ENCODE measurements at places on chromosomes 6 and 20.
A peak's percentile ranks its signal among the peaks of the same experiment; 100 is the strongest.

DNA sequence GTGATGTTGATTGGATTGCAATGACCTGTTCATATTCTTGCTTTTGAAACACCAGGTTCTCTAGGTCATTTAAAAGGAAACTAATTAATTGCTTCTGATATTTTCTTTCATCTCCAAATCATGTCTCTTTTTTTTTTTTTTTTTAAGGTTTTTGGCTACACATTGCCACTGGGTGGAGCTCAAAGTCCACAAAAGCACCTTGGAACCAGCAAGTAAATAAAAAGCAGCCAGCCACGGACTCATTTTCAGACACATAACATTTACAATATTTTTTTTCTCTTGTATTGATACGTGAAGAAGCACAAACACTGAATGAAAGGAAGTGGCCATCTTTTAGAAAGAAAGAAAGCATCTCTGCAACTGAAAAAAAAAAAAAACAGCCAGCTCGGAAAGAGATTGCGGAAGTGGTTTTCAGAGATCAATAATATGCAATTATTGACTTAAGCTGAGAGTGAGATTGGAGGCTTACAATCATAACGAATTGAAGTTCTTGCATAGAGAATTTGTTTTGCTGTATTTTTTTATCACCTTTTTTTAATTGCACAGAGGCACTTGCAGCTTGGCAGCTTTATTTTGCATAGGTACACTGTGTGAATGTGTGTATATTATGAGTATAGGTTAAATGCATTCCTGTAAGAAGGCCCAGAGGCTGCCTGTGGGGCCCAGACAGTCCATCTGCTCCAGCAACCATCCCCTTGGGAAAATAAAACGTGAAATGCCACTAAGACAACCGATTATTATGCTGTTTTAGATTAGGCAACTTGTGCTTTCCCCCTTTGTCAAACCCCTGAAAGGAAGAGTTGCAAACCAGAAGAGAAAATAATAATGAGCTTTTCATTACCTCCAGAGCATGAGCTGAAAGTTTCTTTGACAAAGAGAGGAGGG is 28.2 kb downstream of the CGA start:
- DNase-seq = peak; percentile 57

DNA sequence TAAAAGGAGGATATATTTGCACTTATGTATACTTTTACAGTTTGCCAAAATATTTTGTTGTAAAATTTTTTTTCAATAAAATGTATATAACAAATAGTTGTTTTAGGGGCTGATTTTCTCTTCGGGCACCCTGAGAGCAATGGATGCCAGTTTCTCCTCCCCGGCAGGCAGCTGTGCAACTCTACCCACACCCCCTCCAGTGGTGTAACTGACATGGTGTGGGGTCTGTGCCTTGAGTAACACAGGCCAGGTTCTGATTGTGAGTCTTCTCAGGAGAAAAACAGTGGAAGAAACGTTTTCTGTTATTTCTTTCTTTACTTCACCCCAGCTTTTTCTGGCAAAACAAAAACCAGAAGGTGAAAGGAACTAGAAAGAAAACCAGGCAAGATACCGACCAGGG is 6.1 kb downstream of the FOXF2 start:
- DNase-seq = no peak

DNA sequence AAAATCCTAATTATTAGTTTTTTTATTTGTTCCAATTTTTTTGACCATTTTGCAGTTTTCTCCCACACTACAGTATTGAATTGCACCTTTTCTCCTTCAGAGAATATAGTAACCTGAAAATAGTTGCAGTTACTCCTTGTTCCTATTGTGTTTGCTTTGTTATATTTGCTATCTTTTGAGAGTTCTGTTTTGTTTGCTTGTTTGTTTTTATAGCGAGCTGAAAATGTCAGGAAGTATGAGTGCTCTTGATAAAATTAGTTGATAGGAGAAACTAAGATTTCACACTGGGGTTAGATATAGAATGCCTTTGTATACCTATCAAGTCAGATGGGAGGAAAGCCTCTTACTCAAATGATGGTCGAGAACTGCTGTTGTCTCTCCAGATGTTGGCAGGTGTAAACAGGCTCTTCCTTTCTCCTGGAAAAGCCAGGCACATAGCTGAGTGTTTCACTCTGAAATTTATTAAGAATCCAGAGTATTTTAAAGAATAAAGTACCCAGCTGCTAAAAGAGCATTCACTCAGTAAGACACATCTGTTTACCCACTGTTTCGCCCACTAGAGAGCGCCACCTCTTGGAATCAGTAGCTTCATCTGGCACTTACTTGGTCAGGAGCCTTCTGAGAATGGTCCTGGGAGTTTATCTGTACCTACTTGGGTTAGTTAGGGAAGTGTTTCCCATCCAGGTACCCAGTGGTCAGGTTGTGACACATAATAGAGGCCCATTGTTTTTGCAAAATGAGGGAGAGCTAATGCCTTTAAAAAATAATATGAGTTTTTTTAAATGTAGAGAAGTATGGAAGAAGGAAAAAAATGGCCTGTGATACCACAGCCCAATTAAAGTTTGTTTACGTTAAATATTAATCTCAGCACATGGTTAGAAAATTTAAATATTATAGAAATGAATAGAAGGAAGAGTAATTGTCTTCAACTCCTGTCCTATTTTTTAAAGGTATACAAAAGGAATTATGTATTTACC is 11.2 kb downstream of the NT5DC1 start:
- DNase-seq = peak; percentile 23

DNA sequence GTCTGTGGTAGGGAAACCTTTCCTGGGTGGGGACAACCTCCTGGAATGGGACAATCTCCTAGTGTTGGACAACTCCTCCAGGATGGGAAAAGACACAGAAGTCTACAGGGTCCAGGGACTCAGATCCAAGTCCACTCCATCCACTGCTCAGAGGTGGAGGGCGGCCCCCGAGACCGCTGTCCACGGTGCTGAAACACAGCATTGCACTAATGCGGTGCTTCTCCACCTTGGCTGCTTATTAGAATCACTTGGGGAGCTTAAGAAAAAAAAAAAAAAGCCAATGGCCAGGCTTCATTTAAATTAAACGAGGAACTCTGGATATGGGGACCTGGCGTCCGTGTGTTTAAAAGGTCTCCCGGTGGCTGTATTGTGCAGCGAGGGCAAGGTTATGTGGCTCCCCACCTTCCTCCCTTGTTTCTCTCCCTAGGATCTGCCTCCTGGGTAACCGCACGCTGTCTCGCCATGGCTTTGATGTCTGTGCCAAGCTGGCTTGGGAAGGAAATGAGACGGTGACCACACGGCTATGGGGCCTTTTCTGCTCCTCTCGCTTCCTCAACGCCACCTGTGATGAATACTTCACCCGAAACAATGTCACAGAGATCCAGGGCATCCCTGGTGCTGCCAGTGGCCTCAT is 12.0 kb downstream of the SLC12A5 start:
- DNase-seq = peak; percentile 75

DNA sequence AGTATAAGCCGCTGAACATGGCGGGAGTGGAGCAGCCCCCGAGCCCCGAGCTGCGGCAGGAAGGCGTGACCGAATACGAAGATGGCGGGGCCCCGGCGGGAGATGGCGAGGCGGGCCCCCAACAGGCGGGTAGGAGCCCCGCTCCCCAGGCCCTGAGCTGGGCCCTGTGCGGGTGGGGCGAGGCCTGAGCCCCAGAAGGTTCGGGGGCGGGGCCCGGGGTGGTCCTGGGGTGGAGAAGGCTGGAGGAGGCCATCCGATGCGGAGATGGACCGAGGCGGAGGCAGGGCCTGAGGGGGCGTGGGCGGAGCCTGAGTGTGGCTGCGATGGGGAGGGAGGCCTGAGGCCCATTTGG is 7.1 kb downstream of the L3MBTL1 start:
- no peak for DNase-seq

DNA sequence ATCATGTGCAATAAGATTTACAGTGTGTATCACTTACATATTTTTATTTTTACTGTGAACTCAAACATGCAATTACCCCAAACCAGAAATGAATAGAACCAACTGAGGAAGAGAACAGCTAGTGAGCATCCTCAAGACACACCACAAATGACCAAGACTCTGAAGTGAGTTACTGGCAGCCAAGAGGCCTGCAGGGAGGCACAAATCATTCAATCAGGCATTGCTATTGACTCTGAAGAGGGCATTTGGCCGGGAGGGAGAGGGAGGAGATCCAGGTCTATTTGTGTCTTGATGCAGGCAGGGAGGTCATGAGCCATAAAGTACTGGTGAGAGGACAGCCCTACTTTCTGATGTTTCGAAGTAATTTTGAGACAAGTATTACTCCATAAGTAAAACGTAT is 257.7 kb downstream of the BCKDHB start:
- no peak for DNase-seq

DNA sequence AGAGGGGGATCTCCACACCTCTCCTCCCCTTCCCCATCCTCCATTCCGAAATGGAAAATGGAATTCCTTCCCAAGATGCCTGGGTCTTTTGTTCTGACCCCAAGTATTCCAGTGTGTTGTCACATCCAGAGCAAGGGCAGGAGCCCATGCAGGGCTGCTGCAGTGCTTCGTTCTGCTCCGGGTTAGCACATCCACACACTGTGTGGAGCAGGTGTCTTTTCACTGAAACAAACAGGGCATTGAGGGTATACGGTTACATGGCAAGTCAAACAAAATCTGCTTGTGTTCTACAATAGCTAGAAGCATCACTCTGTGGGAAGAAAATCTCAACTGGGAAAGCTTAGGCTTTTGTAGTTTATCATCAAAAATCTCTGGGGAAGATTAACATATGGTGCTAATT is 56.9 kb downstream of the LYRM2 start:
- DNase-seq = no peak

Data from DND-41 (cell line).